ENCODE measurements at places on chromosomes 1 and 21.

DNA sequence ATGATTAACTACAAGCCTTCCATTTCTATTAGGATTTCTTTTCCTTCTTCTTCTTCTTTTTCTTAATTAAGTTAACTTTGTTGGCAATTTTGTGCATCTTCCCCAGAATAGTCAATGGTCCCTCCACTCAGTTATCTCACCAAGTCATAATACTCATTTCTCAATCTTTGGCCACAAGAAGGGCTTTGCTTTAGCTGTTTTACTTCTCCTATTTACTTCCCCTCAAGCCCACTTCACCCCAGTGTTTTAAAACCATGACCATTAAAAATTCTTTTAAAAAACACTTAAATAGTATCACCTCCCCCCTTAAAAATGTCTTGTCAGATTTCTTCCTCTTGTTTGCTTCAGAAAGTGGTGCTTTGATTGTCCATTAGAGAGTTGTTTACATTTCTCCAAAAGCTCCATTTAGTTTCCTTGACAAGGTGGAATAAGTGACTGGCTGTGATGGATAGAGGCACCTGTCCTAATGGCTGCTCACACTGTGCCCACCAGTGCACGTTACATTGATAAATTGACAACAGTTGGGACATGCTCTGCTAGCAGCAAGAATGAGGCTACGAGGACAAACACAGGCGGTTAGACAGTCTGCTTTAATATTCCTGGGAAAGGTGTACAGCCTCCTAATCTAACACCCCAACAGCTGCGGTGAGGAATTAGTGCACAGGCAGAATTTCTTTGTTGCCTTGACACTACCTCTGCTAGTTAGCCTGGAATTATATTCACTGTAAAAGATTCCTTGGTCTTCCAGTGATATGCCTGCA lies 354.7 kb downstream of the LMO4 start:
- no peak for DNase-seq

DNA sequence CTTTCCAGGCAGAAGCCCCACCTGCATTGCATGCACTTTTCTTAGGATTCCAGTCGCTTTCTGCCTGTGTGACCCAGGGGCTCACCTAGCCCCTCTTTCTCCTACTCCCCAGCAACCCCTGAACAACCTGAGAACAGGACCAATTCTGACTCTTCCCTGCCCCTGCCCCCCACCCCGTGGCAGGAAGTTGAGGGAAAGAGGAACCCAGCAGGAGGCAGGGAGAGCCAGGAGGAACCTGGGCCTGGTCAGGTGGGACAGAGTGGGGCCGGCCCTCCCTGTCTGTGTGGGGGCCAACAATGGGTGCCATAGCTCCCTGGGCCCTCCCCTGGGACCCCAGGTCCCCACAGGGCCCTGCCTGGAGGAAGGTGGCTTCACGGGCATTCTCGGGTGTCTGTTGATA lies 6.1 kb downstream of the BMP8A start:
- no peak for DNase-seq

GRCh38 chr1:153549741-153550397 lies 811 bp upstream of the S100A3 start:
- no peak for DNase-seq

GRCh38 chr1:190478149-190479049 lies 735 bp upstream of the BRINP3 start:
- no peak for DNase-seq

DNA sequence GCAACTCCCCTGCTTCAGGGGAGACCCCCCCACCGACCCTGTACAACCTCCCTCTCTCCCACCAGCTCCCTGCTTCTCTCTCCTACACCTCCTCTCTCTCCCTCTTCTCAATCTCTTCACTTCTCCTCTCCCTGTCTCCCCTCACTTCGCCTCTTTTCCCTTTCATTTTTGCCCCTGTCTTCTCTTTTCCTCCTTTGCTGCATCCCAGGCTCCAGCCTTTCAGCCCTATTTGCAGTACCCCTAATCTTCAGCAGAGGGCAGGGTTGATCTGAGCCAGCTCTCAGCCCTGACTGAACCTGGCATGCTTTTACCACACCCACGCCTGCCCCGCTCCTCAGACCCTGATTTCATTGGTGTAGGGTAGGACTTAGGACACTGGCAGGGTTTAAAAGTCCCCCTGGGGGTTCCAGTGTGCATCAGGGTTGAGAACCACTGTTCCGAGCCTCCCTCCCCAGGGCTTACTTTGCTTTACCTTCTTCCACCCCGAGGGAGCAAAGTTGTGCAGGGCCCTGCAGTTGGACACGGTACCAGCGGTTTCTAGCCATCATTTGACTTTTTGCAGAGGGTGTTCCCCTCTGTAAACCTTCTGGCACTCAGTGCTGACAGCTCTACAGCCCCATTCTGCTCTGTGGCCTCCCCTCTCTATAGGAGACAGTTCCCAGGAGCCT lies 67.3 kb upstream of the CNTN2 start:
- peak; percentile 68 for DNase-seq

DNA sequence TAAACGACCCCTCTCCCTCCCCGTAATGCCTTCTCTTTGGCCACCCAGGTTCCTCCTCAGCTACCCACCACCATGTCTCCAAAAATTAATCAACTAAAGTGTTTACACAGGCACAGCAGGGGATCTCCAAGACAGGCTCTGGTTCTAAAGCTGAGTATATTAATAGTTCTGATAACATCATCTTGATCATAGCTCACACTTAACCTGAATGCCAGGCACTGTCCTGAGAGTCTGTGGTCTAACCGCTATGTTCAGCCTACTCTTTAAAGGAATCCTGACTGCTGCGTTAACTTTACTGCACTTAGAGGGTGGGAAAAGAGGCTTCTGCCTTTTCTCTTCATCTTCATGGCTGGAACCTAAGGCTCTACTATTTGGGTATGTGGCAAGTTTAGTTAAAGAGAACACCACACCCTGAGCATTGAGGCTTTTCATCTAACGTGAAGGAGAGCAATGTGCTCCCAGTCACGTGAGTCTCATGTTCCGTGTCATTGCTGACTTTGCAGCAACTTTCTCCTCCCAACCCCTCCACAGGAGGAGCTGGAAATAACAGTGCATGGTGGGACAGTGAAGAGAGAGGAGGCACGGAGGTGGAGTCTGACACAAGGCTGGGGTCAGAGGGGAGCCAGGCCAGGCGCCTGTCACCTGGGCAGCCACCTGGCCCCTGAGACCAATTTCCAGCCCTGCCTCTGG lies 86.4 kb downstream of the FAM78B start:
- DNase-seq, result no peak

DNA sequence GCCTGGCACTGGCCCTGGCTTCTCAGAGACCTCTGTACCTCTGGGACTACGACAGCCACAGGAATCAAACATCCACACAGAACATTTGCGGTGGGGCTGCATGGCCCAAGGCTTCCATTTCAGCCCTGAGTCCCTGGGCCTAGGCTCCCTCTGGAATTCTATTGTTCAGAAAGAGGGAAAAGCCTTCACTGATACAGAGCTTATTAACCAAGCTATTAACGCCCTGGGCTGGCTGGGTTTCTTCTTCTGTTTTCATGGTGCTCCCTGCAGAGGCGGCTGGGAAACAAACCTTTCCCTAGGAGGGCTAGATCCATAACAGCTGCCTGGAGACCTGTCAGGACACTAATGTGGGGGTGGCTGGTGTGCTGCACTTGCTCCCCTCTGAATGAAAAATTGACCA lies 88.2 kb downstream of the KAZN start:
- DNase-seq, result no peak

GRCh38 chr21:30620080-30620479 lies 347 bp upstream of the KRTAP20-4 start:
- no peak for DNase-seq

DNA sequence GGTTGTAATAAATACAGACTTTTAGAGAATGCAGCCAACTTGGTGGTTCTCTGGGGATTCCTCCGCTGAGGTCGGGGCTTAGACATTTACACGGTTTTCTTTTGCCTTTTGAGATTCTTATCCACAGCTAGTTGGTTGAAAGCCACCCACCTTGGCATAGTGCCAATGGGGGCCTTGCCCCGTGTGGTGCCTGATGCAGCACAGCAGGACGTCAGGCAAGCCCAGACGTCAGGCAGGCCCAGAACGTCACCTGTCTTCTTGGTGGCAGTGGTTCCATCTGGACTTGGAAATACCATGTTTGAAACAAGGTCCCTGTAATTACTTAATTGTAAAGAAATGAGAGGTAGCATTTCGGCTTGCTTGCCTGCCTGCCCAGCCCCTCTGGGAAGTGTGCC lies 78.5 kb downstream of the GALNT2 start:
- DNase-seq, result no peak

DNA sequence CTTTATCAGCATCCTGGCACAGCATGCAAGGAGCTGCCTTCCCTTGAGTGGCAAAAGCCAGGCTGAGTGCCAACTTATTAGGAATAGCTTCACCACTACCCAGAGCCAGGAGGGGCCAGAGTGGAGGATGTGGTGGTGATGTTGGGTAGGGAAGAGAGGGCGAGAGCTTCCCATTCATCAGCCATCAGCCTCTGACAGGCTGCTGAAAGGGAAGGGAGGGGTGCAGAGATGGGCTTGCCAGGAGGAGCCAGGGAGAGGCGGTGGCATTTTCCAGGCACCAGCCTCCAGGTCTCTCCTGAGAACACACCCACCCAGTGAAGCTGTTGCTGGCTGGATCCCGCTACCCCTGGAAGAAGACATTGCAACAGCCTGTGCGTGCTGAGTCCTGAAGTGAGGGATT lies 168.5 kb downstream of the ACTL8 start:
- no peak for DNase-seq

GRCh38 chr21:29888437-29888836 lies 51.4 kb downstream of the GRIK1 start:
- no peak for DNase-seq

DNA sequence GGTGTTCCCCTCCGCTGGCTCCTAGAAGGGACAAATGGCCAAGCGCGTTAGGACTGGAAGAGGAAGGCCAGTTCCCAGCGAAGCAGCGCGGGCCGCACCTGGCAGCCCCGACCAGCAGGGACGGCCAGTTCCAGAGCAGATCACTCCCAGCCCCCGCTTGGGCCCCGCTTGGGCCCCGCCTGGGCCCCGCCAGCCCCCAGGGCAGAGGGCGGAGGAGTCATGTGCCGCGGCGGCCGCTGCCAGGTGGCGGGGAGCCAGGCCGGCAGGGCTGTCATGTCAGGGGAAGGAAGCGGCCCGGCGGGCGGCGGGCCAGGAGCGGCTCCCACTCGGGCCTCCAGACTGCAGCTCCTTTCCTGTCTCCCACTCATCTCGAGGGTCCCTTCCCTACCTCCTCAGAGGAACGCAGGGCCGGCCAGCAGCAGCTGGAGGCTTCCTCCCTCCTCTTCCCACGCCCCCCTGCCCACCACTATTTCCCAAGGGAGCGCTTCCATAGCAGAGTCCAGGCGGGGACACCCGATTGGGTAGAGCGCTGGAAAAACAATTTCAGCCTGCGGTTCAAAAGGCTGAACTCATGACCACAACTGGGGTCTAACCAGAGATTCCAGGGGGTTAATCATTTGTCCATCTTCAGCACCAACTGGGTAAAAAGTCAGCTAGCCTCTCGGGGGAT lies 16.5 kb downstream of the ZNF697 start:
- DNase-seq, result peak; percentile 29

- no peak for DNase-seq
These were observed 44.4 kb upstream of the RABGAP1L start for GRCh38 chr1:174114788-174115448.

DNA sequence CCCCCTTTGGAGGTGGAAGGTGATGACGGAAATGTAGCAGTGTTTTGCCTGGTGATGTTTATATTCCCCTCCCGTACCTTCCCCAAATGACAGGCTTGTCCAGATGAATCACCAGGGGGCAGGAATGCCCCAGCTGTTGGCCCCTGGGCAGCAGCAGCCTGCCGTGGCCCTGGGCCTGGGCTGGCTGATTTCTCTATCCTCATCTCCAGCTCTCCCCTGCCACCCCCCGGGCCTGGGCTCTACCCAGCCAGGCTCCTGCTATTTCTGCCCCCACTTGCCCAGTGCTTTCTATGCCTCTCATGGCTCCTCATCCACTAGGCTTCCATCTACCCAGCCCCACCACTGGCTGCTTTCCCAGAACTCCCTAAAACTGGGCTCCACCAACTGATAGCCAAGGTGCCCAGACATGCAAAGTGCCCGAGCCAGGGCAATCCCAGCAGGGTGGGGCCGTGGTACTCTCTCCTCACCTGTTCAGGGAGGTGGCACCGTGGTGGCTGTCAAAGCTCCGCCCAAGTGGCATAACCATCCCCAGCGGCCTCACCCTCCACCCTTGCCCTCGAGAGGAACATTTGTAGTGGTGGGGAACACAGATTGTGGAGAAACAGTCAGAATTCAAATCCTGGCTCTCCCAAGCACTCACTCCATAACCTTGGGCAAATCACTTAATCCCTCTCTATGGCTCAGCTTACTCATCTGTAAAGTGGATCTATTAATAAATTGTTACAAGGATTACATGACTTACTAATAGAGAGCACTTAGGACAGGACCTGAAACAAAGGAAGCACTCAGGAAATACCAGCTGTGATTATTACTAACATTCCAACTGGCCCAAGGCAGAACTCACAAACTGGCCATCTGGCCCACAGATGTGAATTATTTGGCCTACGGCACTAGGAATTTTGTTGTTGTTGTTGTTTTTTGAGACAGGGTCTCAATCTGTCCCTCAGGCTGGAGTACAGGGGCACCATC lies 12.8 kb upstream of the ECE1 start:
- no peak for DNase-seq

DNA sequence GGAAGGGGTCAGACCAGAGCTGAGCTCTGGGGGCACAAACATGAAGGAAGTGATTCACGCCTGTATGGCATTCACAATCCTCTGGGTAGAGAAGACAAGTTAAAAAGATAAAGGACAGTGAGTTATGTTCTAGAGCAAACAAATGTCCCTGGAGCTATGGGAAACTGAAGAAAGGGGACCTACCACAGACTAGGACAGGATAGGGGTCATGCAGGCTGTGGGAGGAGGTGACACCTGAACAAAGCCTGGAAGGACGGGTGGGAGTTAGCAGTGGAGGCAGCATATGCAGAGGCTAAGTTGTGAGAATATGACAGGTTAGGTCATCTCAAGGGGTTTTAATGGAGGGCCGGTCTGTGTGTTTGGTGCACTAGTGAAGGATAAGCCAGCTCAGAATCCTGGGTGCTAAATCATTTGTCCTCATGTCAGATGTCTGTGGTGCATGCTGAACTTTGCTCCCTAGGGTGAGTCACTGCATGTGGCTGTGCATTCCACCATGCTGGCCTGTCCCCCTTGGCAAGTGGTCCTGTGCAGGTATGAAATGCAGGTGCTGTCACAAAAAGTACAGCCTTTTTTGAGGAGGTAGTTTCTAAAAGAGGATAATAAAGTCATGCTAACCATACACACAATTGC lies 28.5 kb downstream of the TNN start:
- DNase-seq, result no peak

- DNase-seq, result no peak
These were observed 167.5 kb upstream of the CAMK1G start for GRCh38 chr1:209416039-209416438.

GRCh38 chr1:159223004-159223403 lies 18.3 kb downstream of the ACKR1 start:
- DNase-seq, result no peak

GRCh38 chr1:12052997-12053686 lies 10.0 kb upstream of the TNFRSF8 start:
- no peak for DNase-seq

- no peak for DNase-seq
These were observed 410.4 kb upstream of the BEND5 start for GRCh38 chr1:49187056-49187455.

Measured in GM12892 (cell line).